Activated B cell treated with CpG ODN at 0.5 μM for 24 hours (primary cell): ENCODE measurements at places on chromosomes 16 and 17.

DNA sequence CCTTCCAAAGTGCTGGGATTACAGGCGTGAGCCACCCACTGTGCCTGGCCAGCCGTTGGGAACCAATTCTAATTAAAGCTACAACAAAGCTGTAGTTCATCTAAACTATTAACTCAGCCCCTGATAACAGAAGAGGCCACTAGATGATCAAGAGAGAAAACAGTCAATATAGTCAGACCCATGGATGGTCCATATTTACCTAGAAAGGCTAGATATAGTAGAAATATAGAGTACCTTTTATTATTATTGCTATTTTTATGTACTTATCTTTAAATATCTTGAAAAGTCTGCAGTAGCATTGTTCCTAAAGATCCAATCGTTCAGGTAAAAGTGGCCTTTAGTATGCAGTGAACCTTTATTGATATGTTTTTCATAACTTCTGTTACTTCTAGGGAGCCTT, 43.2 kb downstream of the RNF213 start:
- DNase-seq = no peak

DNA sequence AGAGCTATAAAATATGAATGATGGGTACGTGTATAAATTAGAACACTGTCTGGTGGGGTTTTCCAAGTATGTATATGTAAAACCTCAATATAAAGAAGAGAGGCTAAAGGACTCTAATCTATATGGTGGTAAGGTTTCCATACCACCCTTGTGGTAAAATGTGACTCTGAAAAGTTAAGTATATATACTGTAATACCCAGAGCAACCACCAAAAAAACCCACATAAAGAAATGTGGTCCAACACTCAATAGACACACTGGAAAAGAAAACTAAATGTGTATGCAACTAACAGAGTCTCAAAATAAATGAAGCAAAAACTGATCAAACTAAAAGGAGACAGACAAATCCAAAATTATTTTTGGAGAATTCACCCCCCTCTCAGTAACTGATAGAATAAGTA, 72.2 kb downstream of the XPO6 start:
- no peak for DNase-seq

DNA sequence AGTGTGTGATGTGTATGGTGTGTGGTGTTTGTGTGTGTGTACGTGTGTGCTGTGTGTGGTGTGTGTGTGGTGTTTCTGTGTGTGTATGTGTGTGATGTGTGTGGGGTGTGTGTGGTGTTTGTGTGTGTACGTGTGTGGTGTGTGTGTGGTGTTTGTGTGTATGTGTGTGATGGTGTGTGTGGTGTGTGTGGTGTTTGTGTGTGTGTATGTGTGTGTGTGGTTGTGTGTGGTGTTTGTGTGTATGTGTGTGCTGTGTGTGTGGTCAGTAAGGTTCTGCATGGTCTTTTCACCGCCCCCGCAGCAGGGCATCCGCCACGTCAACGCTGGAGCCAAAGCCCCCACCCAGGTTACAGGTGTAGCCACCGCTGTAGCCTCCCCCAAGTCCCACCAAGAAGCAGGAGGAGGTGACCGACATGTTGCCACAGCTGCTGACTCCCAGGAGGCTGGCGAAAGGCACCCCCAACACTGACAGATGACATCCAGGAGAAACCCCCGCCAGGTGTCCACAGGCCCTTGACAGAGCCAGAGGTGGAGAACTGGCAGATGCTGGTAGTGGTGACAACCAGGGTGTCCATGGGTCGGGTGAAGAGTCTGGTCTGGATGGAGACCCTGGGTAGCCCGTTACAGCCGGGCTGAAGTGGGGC, 9.3 kb upstream of the KRT17 start:
- no peak for DNase-seq

- no peak for DNase-seq
Measured at GRCh38 chr17:62650587-62650986, 23.1 kb downstream of the MRC2 start.

GRCh38 chr17:68011199-68011665, 15.0 kb upstream of the C17orf58 start:
- peak; percentile 45 for DNase-seq

DNA sequence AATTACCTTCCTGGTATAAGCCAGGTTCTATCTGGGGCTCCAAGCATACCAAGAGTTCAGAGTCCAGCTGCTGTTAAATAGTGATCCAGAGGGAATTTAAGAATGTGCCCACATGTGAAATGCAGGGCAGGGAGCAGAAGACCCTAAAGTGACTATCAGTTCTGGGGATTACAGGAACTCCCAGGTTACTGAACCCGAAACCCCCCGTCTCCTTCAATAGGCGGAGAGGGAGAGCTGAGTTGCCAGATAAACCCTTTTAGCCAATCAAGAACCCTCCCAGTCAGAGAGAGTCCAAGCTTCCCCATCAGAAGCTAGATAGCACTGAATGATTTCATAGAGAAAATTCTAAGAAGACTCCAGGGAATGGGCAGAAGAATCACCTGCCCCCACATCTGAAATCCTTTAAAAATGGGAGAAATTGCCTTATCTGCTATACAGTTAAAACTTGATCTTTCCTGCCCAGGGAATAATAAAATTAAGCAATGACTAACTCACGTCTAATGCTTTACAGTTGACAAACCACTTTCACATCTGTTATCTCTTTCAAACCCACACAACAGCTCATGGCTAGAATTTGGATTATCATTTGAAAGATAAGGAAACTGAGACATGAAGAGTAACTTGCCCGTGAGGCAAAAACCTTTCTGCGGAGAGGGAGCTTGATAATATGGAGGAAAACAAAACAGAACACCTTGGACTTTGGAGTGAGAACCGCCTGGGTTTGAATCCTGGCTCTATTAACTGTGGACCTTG, 10.2 kb downstream of the NOG start:
- DNase-seq = no peak

GRCh38 chr17:64055183-64056142, 35.0 kb upstream of the ICAM2 start:
- DNase-seq = no peak

- peak; percentile 73 for DNase-seq
Measured at GRCh38 chr16:57042157-57043111, 49.9 kb upstream of the CPNE2 start.

GRCh38 chr16:75570396-75571065, 4.4 kb downstream of the GABARAPL2 start:
- DNase-seq = no peak

DNA sequence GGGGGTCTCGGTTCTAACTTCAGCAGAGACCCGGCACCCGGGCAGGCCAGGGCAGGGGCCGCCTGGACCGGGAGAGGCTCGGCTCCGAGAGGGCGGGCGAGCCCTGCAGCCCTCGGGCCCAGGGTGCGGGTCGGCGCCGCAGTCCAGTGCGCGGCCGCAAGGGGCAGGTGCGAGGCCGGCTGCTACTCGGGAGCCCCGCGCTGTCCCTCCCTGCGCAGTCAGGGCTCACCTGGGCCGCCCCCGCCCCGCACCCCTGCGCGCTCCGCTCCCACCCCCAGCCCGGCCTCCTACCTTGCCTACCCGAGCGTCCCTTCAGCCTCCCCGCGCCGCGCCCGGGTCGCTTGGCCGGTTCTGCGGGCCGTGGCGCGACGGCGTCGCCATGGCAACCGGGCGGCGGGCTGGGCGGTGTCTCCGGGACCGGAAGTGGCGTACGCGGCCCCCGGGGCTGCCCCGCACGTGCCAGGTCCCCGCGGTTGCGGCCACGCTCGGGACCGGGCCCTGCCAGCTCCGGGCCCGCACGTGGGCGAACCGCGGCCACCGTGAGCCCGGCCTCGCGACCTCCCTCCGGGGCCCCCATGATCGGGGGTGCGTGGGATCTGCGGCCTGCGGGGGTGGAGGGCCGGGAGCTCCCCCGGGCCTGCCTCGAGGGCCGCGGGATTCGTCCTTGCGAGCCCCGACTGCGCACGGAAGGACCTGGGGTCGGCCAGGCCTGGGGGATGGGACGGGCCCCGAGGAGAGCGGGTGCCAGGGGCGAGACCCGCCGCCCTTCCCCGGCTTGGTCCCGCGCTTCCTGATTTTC, at the start of gene CYB561:
Gene CYB561 (minus strand): TSS at position 353 of the 799 bp plus-strand sequence. CDS start 8,759 bp downstream, outside the sequence.
- peak; percentile 88 for DNase-seq

DNA sequence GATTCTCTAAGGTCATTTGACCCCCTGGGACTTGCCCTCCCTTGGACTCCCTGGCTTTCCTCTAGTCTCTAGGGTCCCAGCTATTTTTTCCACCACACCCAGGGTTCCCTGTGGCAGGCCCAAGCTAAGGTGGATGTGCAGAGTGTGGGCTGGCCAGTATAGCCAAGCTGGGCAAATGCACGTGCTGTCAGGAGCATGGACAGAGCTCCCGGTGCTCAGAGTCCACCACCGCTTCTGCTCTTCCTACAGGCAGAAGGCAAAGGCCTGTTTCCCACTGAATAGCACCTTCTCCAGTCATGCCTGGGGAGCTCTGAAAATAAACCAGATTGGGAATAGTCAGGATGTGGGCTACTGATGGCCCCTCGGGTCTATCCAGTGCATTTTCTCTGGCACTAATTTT, 53.3 kb downstream of the GNAO1 start:
- no peak for DNase-seq

DNA sequence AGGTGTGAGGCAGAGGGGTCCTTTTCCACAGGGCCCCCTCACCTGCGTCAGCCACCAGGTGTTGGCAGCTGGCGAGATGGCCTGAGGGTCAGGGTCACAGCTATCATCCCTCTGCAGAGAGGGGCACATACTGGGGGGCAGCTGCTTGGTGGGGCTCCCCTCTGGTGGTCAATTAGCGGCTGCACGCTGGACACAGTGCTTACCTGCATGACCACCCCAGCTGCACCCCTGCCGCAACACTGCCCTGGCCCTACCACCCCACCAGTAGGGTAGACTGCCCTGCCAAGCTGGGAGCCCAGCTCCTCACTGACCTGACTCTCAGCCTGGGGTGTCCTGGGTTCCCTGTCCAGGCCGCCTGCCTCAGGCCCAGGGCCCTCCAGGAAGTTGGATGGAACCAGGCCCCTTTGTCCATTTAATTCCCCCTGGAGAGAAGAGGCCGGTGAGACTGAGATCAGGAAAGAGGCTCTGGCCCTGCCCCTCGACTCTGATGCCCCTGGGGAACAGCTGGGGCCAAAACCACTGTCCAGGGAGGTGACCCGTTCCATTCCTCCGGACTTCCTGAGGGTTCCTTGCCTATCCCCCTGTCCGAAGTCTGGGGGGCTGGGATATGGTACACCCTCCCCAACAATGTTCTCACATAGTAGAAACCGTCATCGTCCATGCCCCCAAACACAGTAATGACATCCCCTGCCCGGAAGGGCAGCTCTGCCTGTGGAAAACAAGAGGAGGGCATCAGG, 23.7 kb downstream of the TSPOAP1 start:
- no peak for DNase-seq

GRCh38 chr17:185445-186138, 4.1 kb upstream of the DOC2B start:
- no peak for DNase-seq

DNA sequence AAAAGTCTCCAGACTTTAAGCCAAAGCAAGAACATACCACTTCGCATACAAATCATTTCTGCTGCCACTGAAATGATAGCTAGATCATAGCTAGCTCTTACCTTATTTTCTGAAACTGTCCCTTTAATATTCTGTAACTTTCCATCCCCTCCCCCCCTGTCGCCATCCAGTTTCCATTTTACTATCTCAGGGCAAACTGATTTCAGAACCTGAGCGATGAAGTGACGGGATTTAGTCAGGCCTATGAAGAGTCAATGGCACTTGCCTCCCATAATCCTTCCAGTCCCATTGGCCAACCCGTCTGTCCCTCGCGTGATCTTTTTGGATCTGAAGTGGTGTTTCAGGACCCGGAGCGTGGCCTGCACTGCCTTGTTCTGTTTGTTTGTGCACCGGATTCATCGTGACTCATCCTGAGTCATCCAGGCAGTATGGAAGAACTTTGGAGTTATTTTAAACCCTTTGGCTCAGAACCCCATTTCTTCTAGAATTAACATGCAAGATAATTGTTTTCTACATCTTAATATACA, 199.8 kb upstream of the CHMP6 start:
- no peak for DNase-seq

- no peak for DNase-seq
Measured at GRCh38 chr17:29504711-29505110, 62.1 kb downstream of the ABHD15 start.

DNA sequence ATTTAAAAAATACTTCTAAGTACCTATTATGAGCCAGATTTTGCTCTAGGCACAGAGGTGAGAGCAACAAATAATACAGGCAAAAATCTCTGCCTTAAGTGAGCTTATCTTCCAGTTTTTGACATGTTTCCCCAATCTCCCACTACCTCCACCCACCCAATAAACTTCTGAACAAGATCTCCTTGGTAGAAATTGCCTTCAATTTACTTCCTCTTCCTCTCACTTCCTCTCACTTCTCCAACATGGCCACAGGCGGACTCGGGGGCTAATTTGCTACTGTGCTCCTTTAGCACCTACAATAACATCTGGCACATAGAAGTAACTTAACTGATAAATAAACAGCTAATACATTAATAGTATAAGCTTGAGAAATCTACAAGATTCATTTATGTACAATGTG, 82.6 kb downstream of the CACNG1 start:
- DNase-seq = no peak

DNA sequence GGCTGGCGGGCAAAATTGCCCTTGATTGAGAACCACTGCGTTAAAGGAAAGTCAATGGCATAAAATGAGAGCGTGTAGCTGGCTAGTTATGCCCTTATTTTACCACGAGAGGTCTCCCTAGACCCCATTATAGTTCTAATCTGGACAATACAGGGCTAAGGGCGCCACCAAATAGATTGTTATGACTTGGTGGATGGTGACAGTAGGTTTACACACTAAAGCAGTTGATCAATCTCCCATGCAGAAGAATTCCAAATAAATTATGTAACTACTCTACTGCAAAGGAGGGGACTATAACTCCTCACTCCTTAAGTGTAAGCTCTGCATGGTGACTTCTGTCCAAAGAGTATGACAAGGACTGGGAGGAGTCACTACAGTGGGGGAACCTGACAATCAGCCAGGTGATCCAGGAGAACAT, 20.4 kb upstream of the YPEL2 start:
- DNase-seq = no peak

DNA sequence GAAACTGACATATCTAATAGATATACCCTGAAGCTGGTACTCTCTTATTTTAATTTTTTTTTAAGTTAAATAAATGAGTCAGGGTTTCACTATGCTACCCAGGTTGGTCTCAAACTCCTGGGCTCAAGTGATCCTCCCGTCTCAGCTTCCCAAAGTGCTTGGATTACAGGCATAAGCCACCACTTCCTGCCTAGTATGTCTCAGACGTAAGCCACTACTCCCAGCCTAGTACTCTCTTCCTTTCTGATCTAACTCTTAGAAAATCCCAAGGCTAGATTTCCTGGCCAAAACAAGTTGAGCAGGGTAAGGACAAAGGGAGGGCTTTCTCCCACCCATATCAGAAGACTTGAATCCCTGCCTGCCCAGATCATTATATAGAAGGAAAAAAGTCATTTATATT, 33.7 kb downstream of the HOXB1 start:
- DNase-seq = no peak

- no peak for DNase-seq
Measured at GRCh38 chr17:50818921-50819657, 16.3 kb upstream of the WFIKKN2 start.
